ENCODE measurements at places on chromosomes 12 and 14.

- no peak for DNase-seq
These were observed 44.8 kb downstream of the ARHGAP5 start for GRCh38 chr14:32121948-32122347.

GRCh38 chr12:124588751-124589267 lies 21.4 kb upstream of the NCOR2 start:
- DNase-seq: peak; percentile 41

GRCh38 chr12:93103154-93103553 lies 174.1 kb upstream of the EEA1 start:
- DNase-seq: no peak

- DNase-seq: no peak
These were observed at the start of gene TMEM233 for GRCh38 chr12:119593578-119594398. Gene TMEM233 (plus strand): TSS chr12:119593774. CDS start chr12:119593849, 75 bp downstream.

GRCh38 chr12:58529114-58529665 lies 391.1 kb downstream of the LRIG3 start:
- no peak for DNase-seq

DNA sequence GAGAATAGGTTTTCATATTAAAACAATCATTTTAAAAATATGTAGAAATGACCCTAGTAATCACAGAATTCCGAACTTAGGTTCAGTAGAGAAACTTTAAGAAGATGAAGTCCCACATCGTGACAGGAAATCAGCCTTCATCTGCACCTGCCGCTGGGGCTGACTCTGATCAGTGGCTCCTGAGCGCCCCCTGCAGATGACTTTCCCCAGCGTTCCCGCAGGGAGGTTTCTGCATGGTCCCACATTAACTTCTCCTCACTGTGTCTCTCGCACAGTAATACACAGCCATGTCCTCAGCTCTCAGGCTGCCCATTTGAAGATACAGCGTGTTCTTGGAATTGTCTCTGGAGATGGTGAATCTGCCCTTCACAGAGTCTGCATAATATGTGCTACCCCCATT lies 1131.1 kb downstream of the TMEM121 start:
- no peak for DNase-seq

GRCh38 chr14:31476131-31476866 lies 11.5 kb downstream of the GPR33 start:
- no peak for DNase-seq
